ENCODE measurements at places on chromosomes 11 and 22. TPM values are rescaled to one million over a fixed set of nuclear protein-coding genes. Genes with fewer than 3 reads are reported as not detected.

DNA sequence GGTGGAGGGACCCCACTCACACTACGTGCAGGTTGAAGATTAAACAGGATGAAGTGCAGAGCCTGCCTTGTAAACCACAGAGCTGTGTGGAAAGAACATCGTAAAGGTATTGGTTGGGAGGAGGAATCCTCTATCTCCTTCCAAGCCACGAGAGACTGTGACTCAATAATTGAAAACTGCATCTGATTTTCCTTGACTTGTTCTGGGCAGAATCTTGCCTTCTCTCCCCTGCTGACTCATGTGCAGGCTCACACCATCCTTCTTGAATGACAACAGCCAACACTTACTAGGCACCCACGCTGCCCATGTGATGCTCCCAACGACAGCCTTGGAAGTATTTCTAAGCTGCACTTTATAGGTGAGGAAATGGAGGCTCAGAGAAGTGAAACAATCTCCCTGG is 563.0 kb downstream of the MIAT start:
- DNase-seq = peak; percentile 70

DNA sequence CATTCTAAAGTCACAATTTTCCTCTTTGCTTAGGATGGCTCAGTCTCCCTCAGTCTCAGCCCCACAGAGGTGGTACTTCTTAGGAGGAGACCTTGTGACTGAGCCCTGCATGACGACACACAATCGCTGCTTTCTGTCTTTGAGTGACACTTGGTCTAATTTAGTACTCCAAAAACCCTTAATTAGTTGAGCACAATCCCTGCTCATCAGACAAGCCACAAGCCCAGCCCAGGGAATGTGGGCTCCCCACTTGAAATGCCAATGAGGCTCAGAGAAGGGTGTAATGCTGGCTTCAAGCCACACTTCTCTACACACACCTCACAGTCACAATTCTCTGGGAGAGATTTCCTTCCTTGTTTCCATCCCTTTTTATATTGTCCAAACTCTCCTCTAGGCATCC is 101.8 kb downstream of the FEZ1 start:
- no peak for DNase-seq

DNA sequence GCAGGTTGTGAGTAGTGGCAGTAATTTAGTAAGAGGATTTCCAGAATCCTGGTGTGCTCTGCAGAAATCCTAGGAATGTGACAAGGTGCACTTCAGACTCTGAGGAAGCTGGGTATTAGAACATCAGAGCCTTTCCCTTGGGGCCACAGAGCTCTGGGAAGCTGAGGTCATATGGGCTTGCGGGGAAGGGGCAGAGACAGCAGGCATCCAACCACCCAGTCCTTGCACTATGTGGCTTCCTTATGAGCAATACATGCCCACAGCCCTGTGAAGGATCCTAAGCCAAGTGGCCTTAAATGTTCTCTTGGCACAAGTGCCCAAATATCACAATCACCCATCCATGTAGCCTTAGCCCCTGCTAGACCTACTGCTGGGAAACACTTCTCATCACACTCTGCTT is 46.2 kb downstream of the P4HA3 start:
- no peak for DNase-seq

MS4A15 gene
- not detected for total RNA-seq

GRCh38 chr22:43007519-43008102 is 7.3 kb downstream of the PACSIN2 start:
- DNase-seq = peak; percentile 55

DNA sequence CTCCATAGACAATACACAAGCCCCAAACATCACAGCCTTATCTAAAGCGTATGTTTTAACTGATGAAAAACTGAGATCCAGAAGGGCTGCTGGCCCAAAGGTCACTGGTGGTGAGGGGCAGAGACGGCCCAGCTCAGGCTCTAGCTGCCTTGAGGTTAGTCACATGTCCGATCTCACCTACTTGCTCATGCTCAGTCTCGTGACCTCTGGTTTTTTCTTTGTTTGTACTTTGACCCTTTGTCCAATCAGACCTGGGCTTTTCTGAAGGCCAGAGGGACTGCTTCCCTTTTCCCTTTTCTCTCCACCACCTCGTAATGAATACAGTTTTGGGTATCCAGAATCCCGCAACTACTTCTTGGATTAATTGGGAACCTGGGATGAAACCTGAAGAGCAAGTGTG is 28.6 kb downstream of the MMP20 start:
- DNase-seq = no peak

MOGAT2 gene
- total RNA-seq = not detected

GRCh38 chr22:45169591-45170466 is 6.1 kb downstream of the NUP50 start:
- DNase-seq = no peak

ZNF214 gene
- total RNA-seq = 1.3 TPM

DNA sequence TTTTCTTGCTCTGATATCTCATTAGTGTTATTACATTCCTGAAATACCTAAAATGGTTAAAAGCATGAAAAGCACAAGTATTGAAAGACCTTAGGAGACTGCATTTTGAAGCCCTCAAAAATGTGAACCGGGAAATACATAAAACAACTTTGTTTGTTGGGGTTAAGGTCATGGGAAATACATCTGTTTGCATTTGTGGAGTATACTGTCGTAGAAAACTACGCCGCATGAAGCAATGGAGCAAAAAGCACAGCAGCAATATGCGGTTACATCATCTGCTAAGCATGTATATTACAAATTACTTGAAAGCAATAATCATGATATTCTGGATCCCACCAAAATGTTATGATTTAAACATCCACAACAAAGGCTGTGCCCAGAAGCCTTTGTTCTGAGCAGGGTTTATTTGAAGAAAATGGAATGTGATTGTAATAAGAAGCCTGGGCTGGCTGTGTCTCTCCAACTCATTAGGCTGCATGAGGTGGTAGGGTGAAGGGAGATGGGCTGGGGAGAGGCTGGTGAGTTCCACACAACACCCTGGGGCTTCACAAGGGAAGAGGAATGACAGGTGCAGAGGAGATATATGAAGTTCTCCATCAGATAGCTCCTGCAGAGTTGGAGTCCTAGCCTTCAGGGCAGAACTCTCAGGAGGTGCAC is 64.7 kb upstream of the LIN7C start:
- peak; percentile 55 for DNase-seq

GRCh38 chr11:65639623-65640482 is 2.0 kb downstream of the SIPA1 start:
- DNase-seq = no peak

GRCh38 chr22:36964106-36964505 is 50.7 kb downstream of the CSF2RB start:
- no peak for DNase-seq

P2RY2 gene
- not detected for total RNA-seq

- DNase-seq = no peak
These were observed 109.8 kb downstream of the WNT11 start for GRCh38 chr11:76096552-76096951.

GRCh38 chr11:85685820-85686459 is at the start of gene CCDC89:
TSS of gene CCDC89 (minus strand) at chr11:85686195. CDS start at chr11:85686130, 65 bp downstream.
- DNase-seq = peak; percentile 96

RAB39A gene
- not detected for total RNA-seq

GRCh38 chr11:20058749-20059458 is 101.4 kb downstream of the DBX1 start:
- DNase-seq = peak; percentile 12

DNA sequence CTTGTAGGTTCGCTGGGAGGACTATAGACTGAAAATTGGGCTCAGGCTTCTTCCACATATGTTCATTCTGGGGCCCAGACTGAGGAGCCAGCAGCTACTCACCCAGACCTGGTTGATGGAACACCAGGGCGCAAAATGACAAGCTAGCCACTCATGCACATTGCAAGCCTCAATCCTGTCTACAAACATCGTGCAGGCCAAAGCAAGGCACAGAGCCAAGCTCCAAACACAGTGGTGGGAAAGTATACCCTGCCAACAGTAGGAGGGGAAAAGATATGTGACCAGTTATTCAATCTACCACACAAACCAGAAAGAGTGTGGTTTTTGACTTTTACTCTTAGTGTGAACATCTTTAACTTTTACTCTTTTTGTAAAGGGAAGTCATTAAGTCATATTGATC is 660.5 kb downstream of the NTM start:
- DNase-seq = no peak

GRCh38 chr11:44760917-44761550 is 34.3 kb downstream of the TSPAN18 start:
- DNase-seq = peak; percentile 80

GRCh38 chr11:94501522-94501921 is 7.7 kb downstream of the ANKRD49 start:
- DNase-seq = no peak

DNA sequence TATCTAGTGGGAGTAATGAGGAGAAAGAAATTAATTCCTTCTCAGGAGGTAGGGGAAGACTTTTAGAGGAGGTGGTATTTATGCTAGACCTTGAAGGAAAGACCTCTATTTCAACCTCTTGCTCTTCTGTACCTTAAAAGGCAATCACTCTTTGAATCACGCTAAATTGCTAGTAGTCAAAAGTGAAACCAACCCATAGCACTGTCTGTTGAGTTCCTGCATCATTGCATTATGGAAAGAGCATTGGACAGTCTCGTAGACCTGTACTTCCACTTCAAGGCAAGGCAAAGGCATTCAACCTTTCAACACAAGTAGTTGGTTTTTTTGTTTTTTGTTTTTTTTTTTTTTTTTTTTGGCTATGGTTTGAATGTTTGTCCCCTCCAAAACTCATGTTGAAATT is 770.4 kb downstream of the ETS1 start:
- DNase-seq = no peak
